ENCODE measurements at places on chromosomes 1 and 21.
A peak's percentile ranks its signal among the peaks of the same experiment; 100 is the strongest.

DNA sequence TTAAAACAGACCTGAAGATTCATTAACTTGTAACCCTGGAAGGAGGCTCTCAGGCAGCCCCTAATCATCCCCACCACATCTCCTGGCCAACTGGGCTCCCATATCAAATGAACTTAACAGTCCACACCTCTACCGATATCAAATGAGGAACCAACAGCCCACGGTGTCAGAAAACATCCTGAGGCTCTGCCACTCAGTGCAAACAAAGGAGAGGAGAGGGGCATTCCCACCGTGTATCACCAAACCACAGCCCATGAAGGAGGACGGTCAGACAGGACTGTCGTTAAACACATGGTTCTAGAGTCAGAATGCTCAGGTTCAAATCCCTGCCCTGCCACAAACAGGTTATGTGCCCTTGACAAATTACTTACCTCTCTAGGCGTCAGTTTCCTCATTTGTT is 52.5 kb downstream of the ERI3 start:
- DNase-seq, result no peak

GRCh38 chr1:184860535-184860934 is 105.9 kb upstream of the EDEM3 start:
- DNase-seq, result no peak

DNA sequence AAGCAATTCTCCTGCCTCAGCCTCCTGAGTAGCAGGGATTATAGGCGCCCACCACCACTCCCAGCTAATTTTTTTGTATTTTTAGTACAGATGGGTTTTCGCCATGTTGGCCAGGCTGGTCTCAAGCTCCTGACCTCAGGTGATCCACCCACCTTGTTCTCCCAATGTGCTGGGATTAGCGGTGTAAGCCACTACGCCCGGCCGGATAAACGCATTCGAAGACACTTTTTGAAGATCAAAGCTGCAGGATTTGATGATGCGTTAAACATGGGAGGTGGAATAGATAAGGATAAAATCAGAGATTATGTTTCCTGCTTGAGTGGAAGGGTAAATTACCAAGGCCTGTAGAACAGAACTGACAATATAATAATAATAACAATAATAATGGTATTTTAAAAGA is 389.4 kb upstream of the POU3F1 start:
- DNase-seq, result no peak

DNA sequence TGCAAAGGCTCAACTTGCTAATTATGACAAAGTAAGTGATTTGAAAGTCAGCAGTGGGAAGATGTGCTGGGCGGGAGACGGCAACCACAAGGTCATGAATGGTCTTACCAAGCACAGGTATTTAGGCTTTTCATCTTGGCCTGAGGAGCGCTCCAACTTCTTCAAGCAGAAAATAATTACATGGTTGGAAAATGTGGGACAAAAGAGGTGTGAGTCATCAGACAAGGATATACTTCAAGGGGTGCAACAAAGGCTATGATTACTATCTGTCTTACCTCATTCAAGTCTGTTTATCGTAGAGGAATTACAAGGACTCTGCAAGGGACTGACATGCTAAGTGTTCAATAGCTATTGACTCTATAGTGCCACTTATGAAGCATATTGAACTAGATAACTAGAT is 2005.7 kb downstream of the MRPL39 start:
- no peak for DNase-seq

GRCh38 chr1:217261636-217262035 is 369.3 kb downstream of the GPATCH2 start:
- no peak for DNase-seq

- no peak for DNase-seq
These were observed 54.7 kb downstream of the ASH1L start for GRCh38 chr1:155507945-155508344.

GRCh38 chr1:157139052-157139715 is 989 bp upstream of the ETV3 start:
- no peak for DNase-seq

DNA sequence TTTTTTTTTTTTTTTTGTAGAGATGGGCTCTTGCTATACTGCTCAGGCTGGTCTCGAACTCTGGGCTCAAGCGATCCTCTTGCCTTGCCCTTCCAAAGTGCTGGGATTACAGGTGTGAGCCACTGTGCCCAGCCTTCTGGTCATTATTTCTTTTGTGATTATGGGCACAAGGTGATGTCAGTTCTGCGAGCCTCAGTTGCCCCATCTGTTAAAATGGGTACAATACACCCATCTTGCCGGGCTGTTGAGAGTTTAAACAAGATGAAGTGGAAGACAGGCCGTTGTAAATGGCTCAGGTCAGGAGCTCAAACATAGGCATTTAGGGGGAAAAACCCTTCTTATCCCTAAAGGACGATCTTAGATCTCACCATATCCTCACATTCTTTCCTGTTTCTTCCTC is 53.7 kb upstream of the WNT4 start:
- no peak for DNase-seq

GRCh38 chr21:46099476-46099875 is 1.6 kb downstream of the COL6A2 start:
- no peak for DNase-seq

- DNase-seq, result no peak
These were observed 47.5 kb downstream of the KIF1B start for GRCh38 chr1:10257851-10258250.

DNA sequence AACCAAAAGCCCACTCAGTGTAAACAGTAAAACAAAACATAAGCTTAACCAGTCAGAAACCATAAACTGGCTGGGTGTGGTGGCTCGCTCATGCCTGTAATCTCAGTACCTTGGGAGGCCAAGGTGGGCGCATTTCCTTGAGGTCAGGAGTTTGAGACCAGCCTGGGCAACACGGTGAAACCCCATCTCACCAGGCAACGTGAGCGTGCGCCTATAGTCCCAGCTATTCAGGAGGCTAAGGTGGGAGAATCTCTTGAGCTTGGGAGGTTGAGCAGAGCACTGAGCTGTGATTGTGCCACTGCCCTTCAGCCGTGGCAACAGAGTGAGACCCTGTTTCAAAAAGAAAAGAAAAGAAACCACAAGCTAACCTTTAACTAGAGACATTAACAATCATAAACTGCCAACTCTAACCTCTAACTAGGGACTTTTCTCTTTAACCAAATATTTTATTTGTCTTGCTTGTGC is 13.1 kb upstream of the PRRC2C start:
- no peak for DNase-seq

- DNase-seq, result no peak
These were observed 34.2 kb downstream of the CNN3 start for GRCh38 chr1:94892604-94893254.

GRCh38 chr1:108732398-108732797 is 14.1 kb upstream of the STXBP3 start:
- no peak for DNase-seq

DNA sequence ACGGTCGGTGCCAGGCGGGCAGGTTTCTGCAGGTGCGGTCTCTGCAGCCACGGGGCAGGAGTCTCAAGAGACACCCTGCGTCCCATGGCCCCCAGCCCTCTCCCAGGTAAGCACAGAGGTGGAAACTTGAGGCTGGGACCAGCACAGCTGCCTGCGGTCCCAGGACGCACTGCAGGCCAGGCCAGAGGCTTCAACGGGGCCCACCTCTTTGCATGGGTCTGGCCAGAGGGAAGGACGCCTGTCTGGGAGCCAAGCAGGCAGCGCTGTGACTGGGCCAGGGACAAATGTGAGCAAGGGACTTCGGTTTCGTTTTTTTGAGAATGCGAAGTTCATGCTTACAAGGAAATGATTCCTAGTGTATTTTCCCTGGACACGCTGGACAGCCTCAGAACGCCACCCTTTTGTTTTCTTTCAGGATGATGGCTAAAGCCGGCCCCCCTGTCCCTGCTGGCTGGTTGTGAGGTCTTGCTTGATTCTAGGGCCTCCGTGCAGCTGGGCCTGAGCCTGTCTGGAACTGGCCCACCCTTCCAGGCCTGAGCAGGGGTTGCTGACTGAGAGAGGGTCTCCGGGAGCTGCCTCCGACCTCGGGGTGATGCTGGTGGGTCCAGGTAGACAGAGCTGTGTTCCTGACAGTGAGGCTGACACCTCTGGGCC is 38.3 kb downstream of the MORN1 start:
- DNase-seq, result no peak

GRCh38 chr21:41219498-41220207 is 51.7 kb downstream of the BACE2 start:
- no peak for DNase-seq

GRCh38 chr1:208243527-208243966 is 637 bp downstream of the PLXNA2 start:
- DNase-seq, result no peak

- no peak for DNase-seq
These were observed 10.5 kb downstream of the C1orf167 start for GRCh38 chr1:11772458-11772857.

GRCh38 chr1:114331936-114332335 is 178.3 kb upstream of the SYT6 start:
- no peak for DNase-seq

GRCh38 chr1:166064313-166064926 is 102.4 kb downstream of the FAM78B start:
- no peak for DNase-seq

DNA sequence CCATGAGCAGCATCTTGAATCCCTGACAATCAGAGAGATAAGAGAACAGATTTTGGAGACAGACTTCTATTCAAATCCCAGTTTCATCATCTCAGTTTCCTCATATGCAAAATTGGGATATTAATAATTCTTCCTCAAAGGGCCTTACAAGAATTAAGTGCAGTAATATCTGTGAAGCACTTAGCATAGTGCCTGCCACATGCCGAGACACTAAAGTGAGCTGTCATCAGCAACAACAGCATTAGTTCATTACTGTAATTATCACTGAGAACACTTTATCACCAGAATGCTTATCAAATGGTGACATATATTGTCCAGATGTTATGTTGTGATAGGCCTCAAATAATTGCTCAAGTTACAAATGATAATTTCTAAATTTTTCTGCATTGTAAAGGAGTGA is 922 bp upstream of the FCRLB start:
- DNase-seq, result no peak

- no peak for DNase-seq
These were observed 12.4 kb downstream of the RNF220 start for GRCh38 chr1:44417351-44418021.

DNA sequence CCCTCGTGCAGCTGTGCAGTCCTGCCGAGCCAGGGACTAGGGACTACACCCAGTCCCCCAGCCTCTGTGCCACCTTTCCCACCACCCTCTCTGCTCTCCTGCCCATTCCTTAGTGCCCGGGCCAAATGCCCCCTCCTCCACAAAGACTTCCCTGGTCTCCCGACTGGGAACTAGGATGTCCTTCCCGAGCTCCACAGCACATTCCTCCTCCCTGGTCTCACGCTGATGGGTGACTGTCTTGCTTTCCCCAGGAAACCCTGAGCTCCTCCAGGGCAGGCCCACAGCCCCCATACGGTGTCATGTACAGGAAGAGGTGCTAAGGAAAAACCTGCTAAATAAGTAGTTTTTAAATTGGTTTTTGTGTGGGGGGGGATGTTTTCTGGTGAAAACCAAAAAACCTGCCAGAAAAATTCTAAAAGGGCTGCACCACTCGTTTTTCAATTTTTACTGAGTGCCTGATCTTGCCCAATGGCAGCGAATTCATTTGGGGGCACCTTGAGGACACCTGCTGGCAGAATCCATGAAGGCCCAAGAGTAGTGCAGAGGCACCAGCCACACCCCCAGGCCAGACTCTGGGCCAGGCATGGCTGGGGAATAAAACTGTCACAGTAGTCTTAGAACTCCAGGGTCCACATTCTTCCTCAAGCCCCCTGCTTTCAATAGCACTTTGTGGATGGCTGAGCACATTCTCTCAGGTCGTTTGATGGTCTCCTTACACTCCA is 50.4 kb downstream of the GLIS1 start:
- DNase-seq, result no peak

DNA sequence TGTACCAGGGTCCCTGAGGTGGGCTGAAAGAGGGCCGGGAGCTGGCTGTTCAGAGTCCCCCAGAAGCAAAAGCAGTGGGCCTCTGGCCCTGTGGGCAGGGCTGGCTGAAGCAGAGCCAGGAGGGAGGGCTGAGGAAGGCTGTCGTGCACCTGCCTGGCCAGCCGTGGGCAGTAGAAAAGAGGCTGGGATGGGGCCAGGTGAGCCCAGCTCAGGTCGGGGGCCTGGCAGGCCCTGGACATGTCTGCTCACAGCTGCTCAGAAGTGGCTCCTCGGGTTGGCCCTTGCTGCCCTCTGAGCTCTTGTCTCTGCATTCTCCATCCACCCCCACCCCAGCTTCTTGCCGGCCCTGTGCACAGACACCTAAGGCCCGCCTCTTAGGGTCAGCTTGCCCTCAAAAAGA is 60.0 kb downstream of the TCP10L start:
- DNase-seq, result no peak

- no peak for DNase-seq
These were observed 353.6 kb downstream of the BRINP3 start for GRCh38 chr1:190124068-190124467.

GRCh38 chr1:117676615-117677130 is 70.8 kb downstream of the TENT5C start:
- no peak for DNase-seq

DNA sequence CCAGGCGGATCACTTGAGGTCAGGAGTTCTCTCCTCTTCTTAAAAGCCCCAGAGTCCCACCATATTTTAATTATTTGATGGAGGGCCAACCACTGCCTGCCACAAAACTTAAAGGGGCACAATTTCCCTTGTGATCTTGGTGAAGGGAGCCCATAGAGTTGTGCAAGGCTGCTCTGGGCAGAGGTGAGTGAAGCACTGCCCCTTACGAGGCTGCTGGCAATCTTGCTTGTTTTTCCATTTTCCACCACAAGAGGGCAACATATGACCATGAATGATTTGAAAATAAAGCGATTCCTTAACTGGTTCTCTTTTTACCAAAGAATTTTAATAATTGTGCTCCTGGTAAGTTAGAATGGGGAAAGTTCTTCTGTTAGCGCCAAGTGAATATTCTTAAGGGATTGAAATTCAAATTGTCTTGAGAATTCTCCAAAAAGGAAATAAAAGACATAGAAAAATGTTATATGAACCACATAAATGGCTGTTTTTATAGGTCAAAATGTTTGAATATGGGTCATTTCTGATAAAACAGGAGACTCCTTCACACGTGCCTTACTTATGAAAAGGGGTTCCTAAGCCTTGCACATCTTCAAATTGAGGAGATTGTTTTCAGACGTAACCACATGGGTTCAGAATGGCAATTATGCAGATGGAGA is 22.7 kb downstream of the PGM1 start:
- peak; percentile 19 for DNase-seq
